Heart right ventricle (tissue), 16 donors: ENCODE measurements at places on chromosomes 1 and 21.

DNA sequence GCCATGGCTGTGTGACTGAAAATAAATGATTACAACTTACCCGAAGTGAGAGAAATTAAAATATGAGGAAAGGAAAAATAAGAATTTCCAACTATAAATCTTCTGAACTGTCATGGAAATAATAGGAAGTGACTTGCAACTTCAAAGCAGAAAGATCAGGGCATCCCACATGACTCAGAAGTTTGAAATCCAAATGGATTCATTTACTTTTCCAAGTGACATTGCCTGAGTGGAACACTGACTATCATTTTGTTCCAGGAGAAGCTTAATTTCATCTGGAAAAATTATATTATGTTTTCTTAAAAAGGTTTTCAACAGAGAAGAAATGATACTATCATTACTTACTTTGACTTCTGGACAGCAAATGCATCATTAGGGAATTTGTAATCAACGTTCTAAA is 110.8 kb downstream of the GREM2 start:
- no peak for DNase-seq

- no peak for DNase-seq
These were observed 2.9 kb upstream of the LRRC8C start for GRCh38 chr1:89630048-89630447.

GRCh38 chr1:106289265-106289928 is 767.1 kb upstream of the PRMT6 start:
- DNase-seq: no peak

DNA sequence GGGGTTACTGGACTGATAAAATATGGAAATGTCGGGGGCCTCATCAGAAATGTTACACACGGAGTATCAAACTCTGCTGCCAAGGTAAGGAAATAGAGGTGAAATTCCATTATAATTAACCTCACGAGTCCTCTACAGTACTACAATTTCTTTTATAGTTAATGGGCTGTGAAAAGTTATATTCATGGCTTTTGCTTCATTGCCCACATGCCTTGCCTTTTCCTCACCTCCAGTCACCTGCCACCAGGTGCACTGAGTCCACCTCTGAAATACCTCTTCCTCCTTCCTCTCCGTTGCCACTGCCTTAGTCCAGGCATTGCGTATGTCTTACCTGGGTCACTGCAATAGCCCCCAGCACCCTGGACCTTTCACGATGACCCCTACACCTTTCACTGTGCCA is 186.9 kb downstream of the VPS13D start:
- DNase-seq: no peak

- no peak for DNase-seq
These were observed 119.0 kb downstream of the COQ8A start for GRCh38 chr1:227059076-227059475.

DNA sequence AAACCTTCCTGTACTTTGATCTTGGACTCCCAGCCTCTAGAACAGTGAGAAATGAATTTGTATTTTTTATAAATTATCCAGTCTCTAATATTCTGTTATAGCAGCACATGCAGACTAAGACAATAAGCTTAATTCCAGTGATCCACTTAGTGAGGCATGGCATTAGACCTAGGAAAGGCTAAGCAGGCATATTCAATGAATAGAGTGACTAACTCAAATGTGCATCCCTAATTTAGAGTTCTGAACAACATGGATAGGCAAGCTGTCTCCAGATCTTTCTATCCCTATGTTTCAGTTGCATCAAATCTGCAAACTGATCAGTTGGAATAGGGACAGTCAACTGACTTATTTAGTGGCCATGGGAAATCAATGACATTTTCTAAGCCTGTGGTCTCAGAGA is 4.3 kb upstream of the ERICH3 start:
- no peak for DNase-seq

GRCh38 chr1:167774710-167775109 is 52.9 kb downstream of the MPZL1 start:
- no peak for DNase-seq
